ENCODE measurements at places on chromosomes 3 and 15. TPM values are rescaled to one million over a fixed set of nuclear protein-coding genes. Genes with fewer than 3 reads are reported as not detected.

DNA sequence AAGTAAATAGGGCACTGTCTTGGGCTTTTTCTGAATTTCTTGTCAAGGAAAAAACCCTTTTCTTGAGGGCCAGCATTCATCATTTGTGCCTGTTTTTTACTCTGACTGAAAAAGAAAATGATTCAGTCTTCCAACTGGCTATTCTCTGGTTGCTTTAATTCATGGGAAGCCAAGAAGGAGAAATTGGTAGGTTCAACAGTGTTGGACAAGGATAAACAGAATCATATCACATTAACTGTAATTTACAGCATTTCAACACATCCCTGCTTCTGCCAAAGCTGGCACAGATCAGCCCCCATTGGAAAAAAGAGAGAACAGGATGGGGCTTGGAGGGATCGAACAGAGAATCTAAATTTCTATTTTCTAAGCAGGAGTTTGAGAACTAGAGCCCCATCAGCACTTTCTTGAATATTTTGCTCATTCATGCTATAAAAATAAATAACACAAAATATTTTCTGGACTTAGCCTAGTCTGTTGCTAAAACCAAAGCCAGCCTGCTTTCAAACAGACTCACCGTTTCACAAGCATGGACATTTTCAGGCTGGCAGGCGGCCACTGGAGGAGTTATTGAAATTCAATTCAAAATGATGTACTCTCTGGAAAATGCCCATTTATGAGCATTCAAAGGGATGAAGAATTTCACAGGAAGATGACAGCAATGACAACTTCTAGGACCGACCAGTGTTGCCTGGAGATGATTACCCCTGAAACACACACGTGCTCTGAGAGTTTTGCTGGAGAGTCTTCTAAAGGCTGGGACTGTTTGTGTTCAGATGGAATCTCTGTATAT, 181.2 kb downstream of the WNT5A start:
- DNase-seq = peak; percentile 67

GRCh38 chr15:39936187-39936586, 2.3 kb downstream of the EIF2AK4 start:
- no peak for DNase-seq

- no peak for DNase-seq
Measured at GRCh38 chr3:192915722-192916121, 1.9 kb downstream of the MB21D2 start.

Gene GOLGA6B
- total RNA-seq = not detected

DNA sequence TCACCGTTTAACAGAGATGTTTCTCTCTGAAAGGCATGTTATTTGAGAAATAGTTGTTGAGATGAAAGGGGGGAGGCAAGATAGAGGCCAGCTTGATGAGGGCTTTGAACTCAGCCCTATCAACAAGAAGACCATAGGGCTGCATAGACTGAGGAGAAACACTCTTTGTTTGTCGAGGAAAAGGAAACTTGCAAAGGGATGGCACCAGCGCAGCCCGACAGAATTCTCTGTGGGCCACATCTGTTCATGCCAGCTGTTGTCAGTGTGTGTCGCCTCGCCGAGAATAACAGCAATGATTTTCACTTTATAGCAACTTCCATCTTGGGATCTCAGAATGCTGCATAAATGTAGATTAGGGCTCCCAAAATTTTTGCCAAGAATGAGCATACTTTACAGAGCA, 478.3 kb upstream of the TPRG1 start:
- no peak for DNase-seq

DNA sequence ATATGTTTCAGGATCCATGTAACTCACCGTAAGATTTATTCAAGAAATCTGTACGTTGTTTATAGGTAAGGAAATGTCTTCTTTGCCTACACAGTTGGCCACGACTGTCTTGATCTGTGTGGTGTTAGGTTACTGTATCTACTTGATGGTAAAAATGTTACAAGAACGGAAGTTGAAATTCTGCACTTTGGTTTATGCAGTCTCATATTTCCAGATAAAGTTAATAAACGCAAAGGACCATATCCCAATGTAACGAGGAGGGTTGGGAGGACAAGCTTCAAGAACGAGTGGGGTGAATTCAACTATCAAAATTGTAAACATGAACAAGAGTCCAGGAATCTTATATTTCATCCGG, 1.0 kb downstream of the USF3 start:
- DNase-seq = no peak

Gene UQCC5
- 15.7 TPM for total RNA-seq

GRCh38 chr3:24299806-24300626, 194.6 kb downstream of the THRB start:
- peak; percentile 32 for DNase-seq

DNA sequence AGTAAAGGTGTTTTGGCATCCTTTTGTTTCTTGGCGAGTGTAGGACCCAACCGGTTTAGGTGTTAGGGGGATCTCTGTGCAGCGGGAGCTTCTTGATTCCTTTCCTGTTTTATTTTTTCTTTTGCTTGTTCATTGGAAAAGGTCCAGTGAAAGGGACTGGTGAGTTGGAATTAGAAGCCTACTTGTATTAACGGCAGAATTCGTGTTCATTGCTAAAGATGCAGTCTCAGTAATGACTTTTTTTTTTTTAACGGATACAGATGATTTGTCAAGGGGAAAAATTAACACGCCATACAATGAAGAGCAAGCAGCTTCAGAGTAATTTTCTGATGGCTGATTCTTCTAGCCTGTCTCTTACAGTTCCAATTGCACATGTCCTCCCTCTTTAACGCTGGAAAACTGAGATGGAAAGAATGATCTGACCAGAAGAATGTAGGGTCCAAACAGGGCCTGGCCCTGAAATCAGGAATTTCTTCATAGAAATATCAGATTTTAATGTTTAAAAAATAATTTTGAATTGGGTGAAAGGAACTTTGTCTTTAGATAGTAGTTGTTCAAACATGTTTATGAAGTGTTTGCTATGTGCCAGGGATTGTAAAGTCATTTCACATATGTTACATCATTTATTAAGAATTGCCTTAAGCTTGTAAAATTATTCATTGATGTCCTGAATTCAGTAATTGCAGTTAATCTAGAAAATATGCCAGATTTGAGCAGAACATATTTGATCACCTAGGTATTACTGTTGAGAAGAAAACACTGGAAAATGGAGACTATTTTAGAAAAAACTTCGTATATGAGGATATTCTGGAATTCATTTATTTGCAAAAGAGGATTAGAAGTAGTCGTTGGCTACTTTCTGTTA, 1.4 kb downstream of the MAPK6 start:
- DNase-seq = peak; percentile 79

DNA sequence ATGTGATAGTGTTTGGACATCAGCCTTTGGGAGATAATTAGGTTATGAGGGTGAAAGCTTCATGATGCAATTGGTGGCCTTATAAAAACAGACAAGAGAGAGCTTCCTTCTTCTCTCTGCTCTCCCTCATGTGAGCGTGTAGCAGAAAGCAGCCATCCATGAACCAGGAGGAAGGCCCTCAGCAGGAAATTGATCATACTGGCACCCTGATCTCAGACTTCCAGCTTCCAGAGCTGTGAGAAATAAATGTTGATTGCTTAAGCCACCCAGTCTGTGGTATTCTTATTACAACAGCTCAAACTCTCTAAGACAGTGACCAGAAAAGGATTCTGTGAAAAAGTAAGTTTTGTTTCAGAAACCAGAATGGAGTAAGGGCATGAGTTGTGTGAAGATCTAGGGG, 13.3 kb downstream of the STAC start:
- DNase-seq = no peak

Gene GMNC
- total RNA-seq = 0.09 TPM

Gene GATM
- total RNA-seq = 319 TPM

DNA sequence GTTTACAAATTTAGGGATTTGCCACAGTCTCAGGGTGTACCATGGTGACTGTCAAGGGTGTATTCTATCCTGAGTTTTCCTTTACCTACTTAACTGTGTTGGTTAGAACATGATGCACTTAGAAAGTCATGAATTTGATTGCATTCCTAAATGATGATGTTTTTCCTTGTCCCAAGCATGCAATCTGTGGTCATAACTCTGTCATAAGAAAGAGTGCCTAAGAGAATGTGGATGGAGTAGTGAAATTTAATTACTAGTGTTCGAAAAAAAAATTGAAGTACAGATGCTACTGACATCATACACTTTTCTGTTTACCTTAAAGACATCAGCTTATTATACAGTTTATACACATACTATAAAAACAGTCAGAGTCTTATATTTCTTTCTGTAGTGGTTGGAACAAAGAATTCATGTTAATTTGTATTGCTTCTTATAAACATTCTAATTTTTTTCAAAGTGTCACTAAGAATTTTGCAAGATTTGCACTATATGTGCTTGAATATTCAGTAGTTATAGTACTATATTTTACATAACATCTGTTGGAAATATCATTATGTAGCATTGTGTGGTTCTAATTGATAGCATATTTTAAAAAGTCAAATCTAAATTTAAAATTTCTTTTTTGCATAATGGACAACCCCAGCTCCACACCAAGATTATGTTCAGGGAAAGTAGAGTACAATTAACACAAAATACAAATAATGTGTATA, 231.3 kb upstream of the KCNMB2 start:
- DNase-seq = no peak

DNA sequence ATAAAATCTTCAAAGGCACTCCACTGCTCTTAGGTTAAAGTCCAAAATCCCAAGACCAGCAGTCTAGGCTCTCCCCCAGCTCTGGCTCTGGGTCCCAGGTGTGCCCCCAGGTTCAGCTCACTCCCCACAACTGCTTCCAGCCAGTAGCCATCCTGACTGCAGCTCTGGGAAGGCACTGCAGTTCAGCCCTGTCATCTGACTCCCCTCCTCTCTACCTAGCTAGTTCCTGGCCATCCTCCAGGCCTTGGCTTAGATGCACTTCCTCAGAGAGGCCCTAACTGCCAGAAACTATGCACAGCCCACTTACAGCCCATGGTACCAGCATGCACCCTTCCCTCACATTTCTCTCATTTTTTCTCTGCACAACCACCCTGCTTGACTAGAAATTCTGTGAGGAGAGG, 25.5 kb downstream of the TBC1D2B start:
- DNase-seq = peak; percentile 78

Gene P3H2
- 30.8 TPM for total RNA-seq

Gene HACD2
- total RNA-seq = 9.6 TPM

DNA sequence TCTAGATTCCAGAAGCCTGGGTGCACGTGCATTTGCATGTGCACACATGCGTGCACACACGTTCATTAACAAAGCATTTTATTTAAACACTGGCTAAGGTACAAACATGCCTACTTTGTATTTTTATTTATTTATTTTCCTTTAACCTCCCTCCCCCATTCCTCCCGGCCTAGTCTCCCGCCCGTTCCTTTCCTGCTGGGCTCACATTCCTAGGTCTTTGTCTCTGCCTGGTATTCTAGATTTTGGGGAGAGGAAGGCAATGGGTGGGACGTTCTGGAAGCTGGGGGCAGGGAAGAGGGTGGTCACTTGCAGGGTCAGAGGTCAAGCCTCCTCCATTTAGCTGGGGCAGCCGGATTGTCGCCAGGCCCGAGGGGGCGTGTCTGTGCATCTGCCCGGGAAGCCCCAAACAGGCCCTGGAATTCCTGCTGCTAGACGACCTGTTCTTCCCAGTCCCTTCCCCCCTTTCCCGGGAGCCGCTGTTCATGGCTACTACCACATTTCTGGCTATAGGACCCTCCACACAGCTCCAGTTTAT, 51.8 kb downstream of the TRIM71 start:
- DNase-seq = no peak

GRCh38 chr3:40179016-40179415, 130.5 kb upstream of the EIF1B start:
- peak; percentile 74 for DNase-seq

- peak; percentile 33 for DNase-seq
Measured at GRCh38 chr3:13072600-13073325, 466 bp downstream of the IQSEC1 start.

- peak; percentile 69 for DNase-seq
Measured at GRCh38 chr3:141498598-141499223, 11.9 kb downstream of the RASA2 start.

GRCh38 chr3:126542340-126543241, 16.1 kb downstream of the C3orf22 start:
- no peak for DNase-seq

- DNase-seq = peak; percentile 68
Measured at GRCh38 chr3:48273594-48274211, 32.8 kb downstream of the ZNF589 start.

Gene COL7A1
- 4.2 TPM for total RNA-seq

- no peak for DNase-seq
Measured at GRCh38 chr15:90301707-90302300, 36.3 kb downstream of the NGRN start.

DNA sequence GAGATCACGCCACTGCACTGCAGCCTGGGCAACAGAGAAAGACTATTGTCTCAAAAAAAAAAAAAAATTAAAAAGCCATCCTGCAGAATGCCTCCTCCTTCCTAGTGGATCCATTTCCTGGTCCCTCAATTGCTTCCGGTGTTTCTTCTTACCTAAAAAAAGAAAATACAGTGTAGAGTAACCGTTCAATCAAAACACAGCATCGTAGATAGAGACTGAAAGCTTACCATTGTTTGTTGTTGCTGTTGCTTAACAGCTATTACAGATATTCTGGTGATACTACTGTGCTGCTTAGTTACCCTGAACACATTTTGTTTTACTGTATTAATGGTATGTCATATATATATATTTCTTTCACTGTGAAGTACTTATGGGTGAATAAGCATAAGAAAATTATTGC, 105.5 kb upstream of the LRRFIP2 start:
- peak; percentile 12 for DNase-seq

Gene WDR49
- total RNA-seq = 0.58 TPM

GRCh38 chr15:67161881-67162280, 92.6 kb downstream of the AAGAB start:
- no peak for DNase-seq

GRCh38 chr15:60656041-60656440, 177.1 kb upstream of the ICE2 start:
- no peak for DNase-seq

Gene INKA1
- 13.2 TPM for total RNA-seq

Gene PAQR5
- total RNA-seq = 0.13 TPM

Gene PAK6
- total RNA-seq = 0.44 TPM

Gene GALNT15
- 2.0 TPM for total RNA-seq
